ENCODE measurements at places on chromosomes 5 and 9.

DNA sequence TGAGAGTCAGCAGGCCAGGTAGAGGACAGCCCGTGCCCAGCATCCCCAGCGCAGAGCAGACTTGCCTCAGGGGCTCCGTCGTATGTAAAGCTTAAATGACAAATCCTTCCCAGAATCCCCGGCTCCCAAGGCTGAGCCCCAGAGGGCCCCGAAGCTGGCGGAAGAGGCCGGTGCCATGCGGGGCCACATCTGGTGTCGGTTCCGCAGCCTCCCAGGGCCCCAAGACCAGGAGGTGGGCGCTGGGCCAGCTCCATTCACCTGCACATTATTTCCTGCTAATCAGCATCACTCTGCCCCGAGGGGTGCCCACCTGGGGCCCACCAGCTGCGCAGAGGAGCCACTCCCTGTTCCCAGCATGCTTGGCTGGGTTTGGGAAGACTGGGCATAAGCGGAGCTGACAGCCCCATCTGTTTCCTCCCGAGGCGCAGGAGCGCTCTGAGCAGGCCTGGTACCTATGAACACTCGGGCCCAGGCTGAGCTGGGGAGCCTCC is 124.0 kb upstream of the PPP1R26 start:
- DNase-seq: no peak

GRCh38 chr9:75101004-75101588 is 12.8 kb downstream of the OSTF1 start:
- no peak for DNase-seq

GRCh38 chr5:2191972-2192371 is 309.2 kb upstream of the IRX4 start:
- DNase-seq: no peak

GRCh38 chr5:93280518-93280917 is 300.5 kb downstream of the NR2F1-AS1 start:
- no peak for DNase-seq

GRCh38 chr9:138053321-138053868 is 175.8 kb downstream of the CACNA1B start:
- DNase-seq: no peak

DNA sequence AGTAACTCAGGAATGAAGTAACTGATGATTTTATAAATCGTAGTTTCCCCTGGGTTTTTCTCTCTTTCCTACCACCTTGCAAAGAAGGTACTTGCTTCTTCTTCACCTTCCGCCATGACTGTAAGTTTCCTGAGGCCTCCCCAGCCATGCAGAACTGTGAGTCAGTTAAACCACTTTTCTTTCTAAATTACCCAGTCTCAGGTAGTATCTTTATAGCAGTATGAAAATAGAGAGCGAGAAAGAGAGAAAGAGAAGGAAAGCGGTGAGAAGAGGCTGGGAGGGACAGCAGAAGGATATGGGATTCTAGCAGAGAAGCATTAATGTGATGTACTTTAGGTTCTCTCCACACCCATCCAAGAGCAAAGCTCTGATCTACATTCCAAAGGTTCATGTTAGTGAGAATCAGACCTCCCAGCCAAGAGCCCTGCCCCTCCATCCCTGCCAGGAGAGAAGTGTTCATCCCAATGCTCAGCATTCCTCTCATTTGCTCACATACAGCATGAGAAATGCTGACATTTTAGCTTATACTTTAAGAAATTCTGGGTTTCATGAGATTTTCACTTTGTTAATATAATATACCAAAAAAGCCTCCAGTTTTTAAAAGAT is 185.0 kb upstream of the PTGER4 start:
- DNase-seq: no peak

DNA sequence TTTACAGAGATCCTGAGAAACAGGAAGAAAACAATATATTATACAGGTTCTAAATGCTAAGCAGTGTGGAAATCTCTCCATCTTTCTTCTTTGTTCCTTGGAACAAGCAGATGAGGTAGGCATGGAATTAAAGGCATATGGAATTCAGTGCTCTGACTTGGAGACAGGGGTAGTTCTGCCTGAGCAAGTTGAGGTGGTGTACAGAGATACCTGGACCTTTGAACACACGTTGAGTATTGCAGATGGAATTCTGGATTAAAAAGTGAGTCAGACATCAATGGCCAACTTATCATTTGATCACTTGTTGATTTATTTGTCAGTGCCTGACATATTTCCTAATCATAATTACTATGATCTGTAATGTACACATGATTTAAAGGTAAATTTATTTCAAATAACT is 293.9 kb upstream of the IRX4 start:
- DNase-seq: no peak

- no peak for DNase-seq
Measured at GRCh38 chr5:157828105-157828943, 30.6 kb downstream of the CLINT1 start.

- DNase-seq: no peak
Measured at GRCh38 chr5:16539169-16539666, 73.6 kb upstream of the ZNF622 start.

Data from inflammatory macrophage treated with lipopolysaccharide for 1 hour (primary cell).